ENCODE measurements at places on chromosomes 4 and X. TPM values are rescaled to one million over a fixed set of nuclear protein-coding genes. Genes with fewer than 3 reads are reported as not detected.

GRCh38 chr4:44194365-44194764 is 254.2 kb downstream of the KCTD8 start:
- H3K27me3 ChIP-seq, result no peaks in the 10 kb centered on the region
- no peak overlapping the region for H3K4me3 ChIP-seq
- no peaks in the 10 kb centered on the region for H3K4me1 ChIP-seq
- H3K36me3 ChIP-seq, result no peaks in the 10 kb centered on the region
- DNase-seq, result no peak
- H3K27ac ChIP-seq, result no peak overlapping the region

DNA sequence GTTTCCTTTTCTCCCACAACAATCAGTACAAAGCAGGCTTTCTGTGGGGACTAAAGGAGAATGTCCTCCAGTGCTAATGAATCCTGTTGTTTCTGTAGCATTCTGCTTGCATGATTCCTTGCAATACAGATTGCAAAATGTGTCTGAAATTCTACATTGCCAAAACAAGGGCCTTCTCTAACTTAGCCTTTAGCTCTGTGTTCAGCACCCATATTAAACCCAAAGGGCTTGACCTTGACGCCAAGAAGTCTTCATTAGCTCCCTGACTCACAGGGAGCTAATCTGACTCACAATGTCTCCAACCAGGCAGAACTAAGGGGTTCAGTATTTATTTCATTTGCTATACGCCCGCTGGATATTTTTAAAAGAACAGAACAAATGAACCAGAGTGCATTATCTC is 241.4 kb upstream of the CLNK start:
- H3K27ac ChIP-seq, result no peak overlapping the region
- no peak for DNase-seq
- no peaks in the 10 kb centered on the region for H3K4me1 ChIP-seq
- no peaks in the 10 kb centered on the region for H3K27me3 ChIP-seq

GRCh38 chr4:140004549-140004895 is 149.5 kb downstream of the MAML3 start:
- H3K4me1 ChIP-seq, result peaks cover 7% of the 10 kb centered on the region
- H3K4me3 ChIP-seq, result peak overlapping the region; percentile 53
- H3K27me3 ChIP-seq, result no peaks in the 10 kb centered on the region
- no peak for DNase-seq
- H3K27ac ChIP-seq, result peak overlapping the region; percentile 43
- no peaks in the 10 kb centered on the region for H3K36me3 ChIP-seq

DNA sequence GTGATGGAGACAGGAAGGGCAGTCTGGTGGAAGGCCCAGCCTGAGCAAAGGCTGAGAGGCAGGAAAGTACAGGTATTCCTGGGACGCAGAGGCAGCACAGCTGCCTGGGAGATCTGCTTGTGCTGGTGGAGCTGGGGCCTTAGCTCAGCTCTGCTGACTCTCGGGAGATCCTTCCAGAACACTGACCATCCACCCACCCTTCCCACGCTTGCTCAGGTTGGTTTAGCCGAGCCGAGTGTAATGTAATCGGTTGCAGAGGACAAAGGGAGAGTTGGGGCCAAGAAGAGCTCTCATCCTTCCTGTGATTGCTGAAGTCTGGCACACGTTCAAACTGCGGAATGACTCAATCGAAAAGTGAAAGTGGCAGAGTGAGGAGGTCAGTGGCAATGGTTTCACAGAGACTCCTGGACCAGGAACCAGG is 43.1 kb upstream of the GPR78 start:
- no peak overlapping the region for H3K4me3 ChIP-seq
- DNase-seq, result no peak
- H3K4me1 ChIP-seq, result peaks cover 54% of the 10 kb centered on the region
- H3K27ac ChIP-seq, result peak overlapping the region; percentile 49

- no peak overlapping the region for H3K27ac ChIP-seq
- H3K27me3 ChIP-seq, result no peaks in the 10 kb centered on the region
- no peak for DNase-seq
- no peak overlapping the region for H3K4me3 ChIP-seq
Observed at GRCh38 chrX:18748499-18748898, 41.1 kb downstream of the PPEF1 start.

GRCh38 chr4:123503698-123504363 is 107.2 kb downstream of the SPRY1 start:
- no peaks in the 10 kb centered on the region for H3K4me1 ChIP-seq
- H3K4me3 ChIP-seq, result no peak overlapping the region
- no peaks in the 10 kb centered on the region for H3K36me3 ChIP-seq
- H3K27me3 ChIP-seq, result no peaks in the 10 kb centered on the region
- H3K27ac ChIP-seq, result no peak overlapping the region
- DNase-seq, result no peak

DNA sequence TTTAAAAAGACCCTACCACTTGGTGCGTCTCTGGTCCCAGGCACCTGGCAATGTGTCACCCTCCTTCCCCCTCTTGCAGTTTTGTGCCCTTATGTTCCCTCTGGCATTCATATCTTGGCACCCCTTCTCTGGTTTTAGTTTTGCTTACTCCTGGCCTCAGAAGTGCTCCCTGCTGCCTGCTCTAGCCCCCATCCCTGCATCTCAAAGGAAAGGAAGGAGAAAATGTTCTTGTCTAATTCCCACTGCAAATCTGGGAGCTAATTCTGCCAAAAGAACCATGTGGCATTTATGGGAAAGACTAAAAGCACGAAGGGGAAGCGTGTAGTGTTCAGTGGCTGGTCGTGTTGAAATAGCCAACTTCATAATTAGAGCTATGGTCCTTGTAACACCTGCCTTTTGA is 340.1 kb upstream of the RPS6KA3 start:
- no peak for DNase-seq
- no peak overlapping the region for H3K27ac ChIP-seq
- H3K4me1 ChIP-seq, result no peaks in the 10 kb centered on the region
- H3K36me3 ChIP-seq, result no peaks in the 10 kb centered on the region
- H3K4me3 ChIP-seq, result no peak overlapping the region
- no peaks in the 10 kb centered on the region for H3K27me3 ChIP-seq

DNA sequence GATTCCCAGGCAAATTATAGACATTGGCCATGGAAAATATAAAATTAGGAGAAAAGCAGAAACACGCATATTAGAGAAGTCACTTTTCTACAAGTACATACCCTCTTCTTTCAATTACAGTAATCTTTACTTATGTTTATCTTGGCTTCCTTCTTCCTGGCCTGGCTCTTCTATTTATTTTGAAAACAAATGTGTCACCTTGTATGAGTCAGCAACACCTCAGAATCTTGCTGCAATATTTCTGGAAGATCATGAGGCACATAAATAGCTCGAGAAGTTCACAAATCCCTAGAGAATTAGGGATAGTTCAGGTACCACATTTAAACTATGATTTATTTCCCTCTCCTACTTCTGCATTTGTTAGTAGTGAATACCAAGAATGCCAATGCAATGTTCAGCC is 124.6 kb downstream of the ANOS1 start:
- H3K4me1 ChIP-seq, result no peaks in the 10 kb centered on the region
- H3K27me3 ChIP-seq, result no peaks in the 10 kb centered on the region
- no peak for DNase-seq
- H3K36me3 ChIP-seq, result no peaks in the 10 kb centered on the region

- DNase-seq, result no peak
- H3K4me3 ChIP-seq, result no peak overlapping the region
- no peaks in the 10 kb centered on the region for H3K36me3 ChIP-seq
- no peaks in the 10 kb centered on the region for H3K4me1 ChIP-seq
Observed at GRCh38 chr4:176945334-176945733, 152.6 kb upstream of the VEGFC start.

GRCh38 chrX:39450234-39450977 is 647.4 kb downstream of the BCOR start:
- no peak overlapping the region for H3K4me3 ChIP-seq
- H3K36me3 ChIP-seq, result no peaks in the 10 kb centered on the region
- H3K27ac ChIP-seq, result no peak overlapping the region
- H3K27me3 ChIP-seq, result no peaks in the 10 kb centered on the region

DNA sequence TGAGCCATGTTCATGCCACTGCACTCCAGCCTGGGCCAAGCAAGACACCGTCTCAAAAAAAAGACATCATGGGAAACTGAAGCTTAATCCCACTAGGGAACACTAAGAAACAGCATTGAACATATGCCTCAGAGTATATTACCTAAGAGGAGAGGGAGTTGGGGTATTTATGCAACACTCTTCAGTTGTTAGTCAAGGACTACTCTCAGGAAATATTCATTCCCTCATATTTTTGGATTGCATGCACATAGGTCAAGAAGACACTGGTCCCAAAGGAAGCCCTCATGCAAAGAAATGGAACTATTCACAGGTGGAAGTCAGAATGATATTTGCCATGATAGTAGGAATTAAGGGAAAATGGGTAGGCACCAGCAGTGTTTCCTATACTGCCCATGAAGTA is 22.8 kb upstream of the PAPSS1 start:
- H3K27ac ChIP-seq, result no peak overlapping the region
- no peak for DNase-seq
- no peaks in the 10 kb centered on the region for H3K27me3 ChIP-seq
- no peaks in the 10 kb centered on the region for H3K36me3 ChIP-seq
- H3K4me1 ChIP-seq, result peaks cover 5% of the 10 kb centered on the region
- H3K4me3 ChIP-seq, result no peak overlapping the region

DNA sequence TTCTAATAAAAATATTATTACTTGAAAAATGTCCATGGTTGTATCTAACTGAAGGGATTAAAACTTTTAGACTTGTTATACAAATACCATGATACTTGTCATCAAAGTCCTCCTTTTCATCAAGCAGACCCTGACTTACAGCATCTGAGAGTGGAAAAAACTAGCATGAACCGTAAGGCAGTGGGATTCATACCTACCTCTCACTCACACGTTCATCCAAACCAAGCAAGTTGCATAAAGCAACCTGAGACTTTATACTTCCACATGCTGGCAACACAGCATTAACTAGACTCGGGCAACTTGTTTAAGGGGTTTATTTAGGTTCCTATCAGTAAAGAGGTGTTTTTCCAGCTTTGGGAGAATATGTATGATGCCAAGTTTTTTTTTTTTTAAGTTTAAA is 22.6 kb upstream of the TLR7 start:
- no peaks in the 10 kb centered on the region for H3K27me3 ChIP-seq
- no peaks in the 10 kb centered on the region for H3K4me1 ChIP-seq

DNA sequence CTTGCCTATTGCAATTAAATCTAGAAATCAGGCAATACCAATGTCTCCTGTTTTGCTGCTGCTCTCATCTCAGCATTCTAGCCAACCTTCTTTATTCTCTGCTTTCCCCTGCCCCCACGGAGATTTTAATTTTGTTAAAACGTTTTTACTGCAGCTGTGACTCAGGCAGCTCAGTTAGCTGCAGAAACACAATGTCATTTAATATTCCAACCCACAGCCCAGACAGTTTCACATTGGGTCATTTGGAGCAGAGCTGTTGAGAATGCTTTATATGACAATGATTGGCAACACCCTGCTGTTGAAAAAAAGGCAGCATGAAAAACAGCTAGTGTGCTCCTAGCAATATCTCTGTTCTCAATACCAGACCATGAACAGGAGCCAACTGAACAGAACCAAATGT is 12.6 kb upstream of the SLC10A4 start:
- no peak overlapping the region for H3K27ac ChIP-seq
- H3K27me3 ChIP-seq, result no peaks in the 10 kb centered on the region
- no peaks in the 10 kb centered on the region for H3K4me1 ChIP-seq
- no peaks in the 10 kb centered on the region for H3K36me3 ChIP-seq

GRCh38 chr4:83569987-83570386 is 34.1 kb downstream of the GPAT3 start:
- H3K36me3 ChIP-seq, result no peaks in the 10 kb centered on the region
- no peak for DNase-seq

GRCh38 chrX:134006484-134007161 is 21.2 kb upstream of the GPC3 start:
- H3K4me1 ChIP-seq, result peaks cover 6% of the 10 kb centered on the region
- H3K4me3 ChIP-seq, result no peak overlapping the region
- no peak overlapping the region for H3K27ac ChIP-seq
- no peak for DNase-seq

- H3K4me1 ChIP-seq, result no peaks in the 10 kb centered on the region
- no peak for DNase-seq
- no peak overlapping the region for H3K4me3 ChIP-seq
- no peaks in the 10 kb centered on the region for H3K36me3 ChIP-seq
- no peaks in the 10 kb centered on the region for H3K27me3 ChIP-seq
Observed at GRCh38 chrX:153900831-153901752, 3.4 kb upstream of the AVPR2 start.

- DNase-seq, result no peak
- H3K36me3 ChIP-seq, result no peaks in the 10 kb centered on the region
- no peak overlapping the region for H3K27ac ChIP-seq
- H3K4me1 ChIP-seq, result no peaks in the 10 kb centered on the region
- H3K4me3 ChIP-seq, result no peak overlapping the region
Observed at GRCh38 chr4:33063241-33063640, 2343.1 kb downstream of the PCDH7 start.

GRCh38 chrX:79161655-79162054 is 17.2 kb downstream of the GPR174 start:
- no peaks in the 10 kb centered on the region for H3K36me3 ChIP-seq
- no peaks in the 10 kb centered on the region for H3K27me3 ChIP-seq
- no peak overlapping the region for H3K27ac ChIP-seq

- no peak overlapping the region for H3K27ac ChIP-seq
- no peaks in the 10 kb centered on the region for H3K4me1 ChIP-seq
- H3K36me3 ChIP-seq, result no peaks in the 10 kb centered on the region
- H3K4me3 ChIP-seq, result no peak overlapping the region
Observed at GRCh38 chrX:15483891-15484290, 9.2 kb downstream of the PIR start.

DNA sequence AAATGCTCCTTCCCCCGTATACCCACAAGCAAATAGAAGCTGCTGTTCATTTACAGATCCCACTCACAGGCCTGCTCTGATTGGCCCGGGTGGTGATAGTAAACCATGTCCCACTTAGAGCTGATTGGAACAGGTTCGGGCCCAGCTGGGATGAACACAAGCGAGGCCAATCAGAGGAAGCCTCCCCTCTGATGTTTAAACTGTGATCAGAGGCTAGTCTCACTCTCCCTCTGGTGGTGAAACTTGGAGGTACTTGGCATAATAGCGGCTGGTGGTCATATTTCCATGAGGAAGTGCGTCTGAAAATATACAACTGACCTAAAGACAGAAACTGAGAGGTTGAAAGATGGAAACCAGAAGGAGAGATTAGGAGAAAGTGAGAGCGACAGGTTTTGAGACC is 51.5 kb upstream of the TRPC3 start:
- H3K4me3 ChIP-seq, result no peak overlapping the region
- no peak overlapping the region for H3K27ac ChIP-seq
- no peaks in the 10 kb centered on the region for H3K4me1 ChIP-seq
- no peak for DNase-seq
- H3K27me3 ChIP-seq, result peaks cover 5% of the 10 kb centered on the region

MND1 gene
- 4.1 TPM for total RNA-seq

RASL11B gene
- total RNA-seq, result 0.15 TPM

SLC10A3 gene
- 38.5 TPM for total RNA-seq

ZNF185 gene
- 205 TPM for total RNA-seq

BEX5 gene
- total RNA-seq, result 2.3 TPM

CXCL6 gene
- 0.57 TPM for total RNA-seq

DAPP1 gene
- 73.2 TPM for total RNA-seq

USP17L29 gene
- not detected for total RNA-seq

BMX gene
- total RNA-seq, result not detected

DGKK gene
- total RNA-seq, result not detected

CYSLTR1 gene
- 0.26 TPM for total RNA-seq

WAS gene
- total RNA-seq, result 1.2 TPM

KCND1 gene
- total RNA-seq, result 0.57 TPM

EREG gene
- total RNA-seq, result 122 TPM

GAGE12E gene
- not detected for total RNA-seq

Data from esophagus squamous epithelium (tissue), 5 donors.